ENCODE measurements at places on chromosomes 4 and X.

GRCh38 chrX:146054311-146054710 lies 236.7 kb downstream of the SLITRK2 start:
- DNase-seq: no peak

GRCh38 chr4:17578482-17578891 lies 1.5 kb downstream of the LAP3 start:
- peak; percentile 75 for DNase-seq

- DNase-seq: no peak
Measured at GRCh38 chrX:41002026-41002425, 83.2 kb upstream of the USP9X start.

GRCh38 chr4:6109842-6110560 lies 90.3 kb downstream of the JAKMIP1 start:
- DNase-seq: no peak

DNA sequence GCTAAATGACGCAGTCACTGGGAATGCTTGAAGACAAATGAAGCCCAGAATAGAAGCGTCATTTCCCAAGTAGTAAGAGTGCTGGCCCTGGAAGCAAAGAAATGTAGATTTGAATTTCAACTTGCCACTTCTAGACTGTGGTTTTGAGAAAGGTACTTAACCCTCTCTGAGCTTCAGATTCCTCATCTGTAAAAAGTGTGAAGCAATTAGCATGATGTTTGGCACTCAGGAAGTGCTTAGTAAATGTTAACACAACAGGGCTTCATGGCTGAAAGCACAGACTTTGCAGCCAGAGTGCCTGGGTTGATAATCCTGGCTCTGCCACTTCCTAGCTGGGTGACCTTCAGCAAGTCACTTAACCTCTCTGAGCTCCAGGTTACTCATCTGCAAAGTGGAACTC lies 147.4 kb upstream of the RPS6KA3 start:
- no peak for DNase-seq

Measured in suppressor macrophage treated with lipopolysaccharide for 4 hours (primary cell).